ENCODE measurements at places on chromosomes 7 and 10.

GRCh38 chr7:69708857-69709256 is 110.6 kb downstream of the AUTS2 start:
- DNase-seq = no peak

DNA sequence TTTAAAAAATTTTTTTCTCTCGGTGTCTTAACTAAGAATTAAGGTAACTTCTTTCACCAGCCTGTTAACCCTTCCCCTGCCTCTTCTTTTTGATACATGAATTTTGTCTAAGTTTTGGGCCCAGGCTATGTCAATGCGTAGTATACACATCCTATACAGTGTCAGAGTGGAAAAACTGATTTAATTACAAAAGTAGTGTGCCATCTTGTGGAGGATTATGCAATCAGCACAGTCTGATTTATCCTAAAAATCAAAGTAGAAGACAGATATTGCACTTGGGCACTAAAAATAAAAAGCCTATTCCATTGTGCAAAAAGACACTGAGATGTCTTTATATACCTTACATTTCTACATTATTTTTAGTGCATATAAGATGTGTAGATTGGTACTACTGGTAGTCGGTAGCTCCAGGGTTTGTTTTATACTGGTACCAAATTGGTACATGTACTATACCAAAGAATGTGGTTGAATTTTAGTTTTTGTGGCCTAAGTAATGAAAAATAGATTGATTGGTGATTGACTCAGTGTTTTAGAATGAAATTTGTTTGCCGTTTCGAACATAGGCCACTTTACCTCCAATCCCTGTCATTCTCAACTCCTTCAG is 96.6 kb downstream of the MKLN1 start:
- no peak for DNase-seq

DNA sequence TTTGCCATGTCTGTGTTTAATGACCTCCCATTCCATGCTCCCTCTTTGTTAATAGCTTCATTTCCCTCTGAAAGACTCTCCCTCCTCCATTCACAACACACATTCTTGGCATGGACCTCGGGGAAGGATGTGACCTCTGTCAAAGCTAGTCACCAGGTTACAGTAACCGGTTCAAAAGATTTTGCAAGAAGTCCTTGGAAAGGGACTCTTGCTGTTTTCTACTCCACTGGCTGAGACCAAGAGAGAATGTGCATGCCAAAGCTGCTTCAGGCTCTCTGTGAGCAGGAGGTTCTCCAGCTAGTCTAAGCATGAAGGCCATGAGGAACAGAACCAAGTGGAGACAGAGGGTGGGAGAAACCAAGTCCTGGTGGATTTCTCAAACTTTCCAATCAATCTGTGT is 732.6 kb downstream of the CCSER2 start:
- DNase-seq = no peak

DNA sequence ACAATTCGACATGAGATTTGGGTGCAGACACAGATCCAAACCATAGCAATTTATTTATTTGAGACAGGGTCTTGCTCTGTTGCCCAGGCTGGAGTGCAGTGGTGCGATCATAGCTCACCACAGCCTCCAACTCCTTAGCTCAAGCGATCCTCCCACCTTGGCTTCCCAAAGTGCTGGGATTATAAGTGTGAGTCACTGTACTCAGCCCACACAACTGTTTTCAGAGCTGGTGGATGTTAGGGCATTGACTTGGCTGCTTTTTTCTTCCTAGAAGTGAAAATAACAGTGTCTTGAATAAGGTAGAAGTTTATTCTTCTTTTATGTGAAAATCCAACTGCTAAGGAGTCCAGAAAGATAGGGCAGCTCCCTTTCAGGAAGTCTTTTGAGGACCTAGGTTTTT is 132.1 kb downstream of the CCDC3 start:
- no peak for DNase-seq

- no peak for DNase-seq
Observed at GRCh38 chr7:40490603-40490924, 355.8 kb downstream of the SUGCT start.

- no peak for DNase-seq
Observed at GRCh38 chr7:88985295-88985694, 189.8 kb upstream of the TEX47 start.

GRCh38 chr7:127581716-127582115 is 3.7 kb downstream of the GCC1 start:
- DNase-seq = no peak

DNA sequence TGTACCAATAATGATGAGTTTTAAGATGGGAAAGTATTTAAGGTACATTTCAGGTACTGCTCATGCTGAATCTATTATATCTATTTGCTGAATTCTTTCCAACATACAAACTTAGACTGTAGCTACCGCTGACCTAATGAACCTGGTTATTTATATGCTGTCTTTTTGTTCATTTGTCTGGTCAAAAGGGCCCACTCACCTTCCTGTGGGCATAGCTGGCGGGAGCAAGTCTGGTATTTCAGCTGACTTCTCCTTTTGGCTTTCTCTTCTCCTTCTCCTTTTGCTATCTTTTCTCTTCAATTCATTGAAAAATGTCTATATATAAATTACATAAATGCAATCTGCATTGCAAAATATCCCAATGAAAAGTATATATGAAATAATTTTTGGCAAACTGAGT is 9.5 kb downstream of the PLXDC2 start:
- DNase-seq = no peak

GRCh38 chr7:139153832-139154231 is 44.3 kb upstream of the ZC3HAV1 start:
- no peak for DNase-seq

DNA sequence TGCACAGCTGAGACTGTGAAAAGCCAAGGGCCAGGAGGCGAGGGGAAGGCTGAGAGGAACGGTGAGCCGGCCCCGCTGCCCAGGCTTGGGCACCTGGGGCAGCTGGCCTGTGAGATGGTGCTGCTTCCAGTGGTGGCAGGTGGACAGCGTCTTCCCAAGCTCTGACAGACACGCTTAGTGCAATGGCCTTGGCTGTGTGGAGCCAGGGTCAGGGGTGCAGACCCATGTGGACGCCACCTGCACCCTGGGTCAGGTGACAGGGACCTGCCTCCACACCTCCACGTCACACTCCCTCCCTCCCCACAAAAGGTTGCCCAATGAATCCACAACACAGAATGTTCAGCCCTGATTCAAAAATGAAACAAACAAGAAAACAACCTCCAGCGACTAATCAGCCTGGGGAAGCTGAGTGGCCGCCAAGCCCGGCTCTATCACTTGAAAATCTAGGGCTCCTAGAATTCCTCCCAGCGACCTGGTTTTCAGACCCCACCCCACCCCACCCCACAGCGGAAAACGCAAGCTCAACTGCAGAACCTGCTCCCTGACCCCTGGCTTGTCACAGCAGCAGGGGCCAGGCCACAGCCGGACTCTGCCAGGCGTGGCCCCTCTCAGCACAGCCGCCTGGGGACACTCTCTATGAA is 54.3 kb downstream of the PRKAG2 start:
- DNase-seq = no peak

- DNase-seq = no peak
Observed at GRCh38 chr10:44961230-44961571, 1.6 kb downstream of the RASSF4 start.

DNA sequence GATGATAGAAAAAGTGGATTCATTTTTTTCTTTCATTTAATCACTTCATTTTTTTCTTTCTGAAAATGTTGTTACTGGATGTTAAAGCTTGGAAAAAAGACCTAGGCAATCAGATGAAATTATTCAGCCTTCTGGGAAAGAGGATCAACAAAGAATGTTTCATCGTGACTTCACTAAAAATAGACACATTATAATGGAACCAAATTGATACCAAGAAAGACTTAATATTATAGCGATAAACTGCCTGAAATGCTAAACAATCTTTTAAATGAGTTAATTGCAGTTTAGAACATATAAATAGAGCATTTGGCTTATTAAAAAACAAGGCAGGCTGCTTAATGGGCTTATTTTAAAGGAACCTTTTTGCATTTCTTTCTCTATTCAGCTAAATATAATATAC is 25.6 kb upstream of the TMEM229A start:
- DNase-seq = no peak

- no peak for DNase-seq
Observed at GRCh38 chr10:19788075-19788686, 28.1 kb upstream of the PLXDC2 start.

GRCh38 chr10:22821501-22821900 is 106.4 kb upstream of the ARMC3 start:
- no peak for DNase-seq

DNA sequence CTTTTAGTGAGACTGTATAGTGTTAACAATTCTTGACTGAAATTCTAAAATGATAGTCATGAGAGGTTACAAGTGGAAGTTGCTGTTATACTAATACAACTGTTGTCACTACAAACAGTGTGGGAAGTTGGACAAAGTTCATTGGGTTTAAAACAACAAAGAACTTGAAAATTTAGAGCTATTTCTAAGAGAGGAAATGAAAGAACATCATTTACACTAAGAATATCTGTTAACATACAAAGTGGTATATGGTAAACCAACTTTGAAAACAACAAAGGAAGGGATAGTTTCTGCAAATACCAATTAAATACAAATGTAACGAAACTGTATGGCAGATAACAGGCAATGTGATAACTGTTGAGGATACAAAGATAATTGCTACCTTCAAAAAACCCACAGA is 11.6 kb downstream of the MTPN start:
- no peak for DNase-seq

- DNase-seq = no peak
Observed at GRCh38 chr10:97991871-97992270, 38.5 kb downstream of the CRTAC1 start.

GRCh38 chr10:88536437-88536836 is 46.7 kb downstream of the RNLS start:
- DNase-seq = no peak

DNA sequence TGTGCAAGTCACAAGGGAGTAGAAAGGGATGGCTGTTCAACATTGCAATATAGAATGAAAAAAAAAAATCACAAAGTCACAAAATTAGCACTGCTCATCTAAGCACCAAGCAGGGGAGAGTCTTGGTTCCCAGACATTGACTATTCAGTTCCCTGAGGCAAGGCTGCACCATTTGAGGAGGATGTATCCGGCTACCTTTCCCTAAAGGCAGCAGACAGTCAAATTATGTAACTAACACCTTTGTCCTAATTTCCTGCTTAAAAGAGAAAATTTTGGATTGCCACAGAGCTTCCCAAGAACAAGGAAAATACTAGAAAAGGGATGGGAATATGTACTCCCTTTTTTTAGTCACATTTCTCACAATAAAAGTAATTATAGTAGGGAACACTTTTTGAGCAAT is 148.1 kb downstream of the PCLO start:
- no peak for DNase-seq

DNA sequence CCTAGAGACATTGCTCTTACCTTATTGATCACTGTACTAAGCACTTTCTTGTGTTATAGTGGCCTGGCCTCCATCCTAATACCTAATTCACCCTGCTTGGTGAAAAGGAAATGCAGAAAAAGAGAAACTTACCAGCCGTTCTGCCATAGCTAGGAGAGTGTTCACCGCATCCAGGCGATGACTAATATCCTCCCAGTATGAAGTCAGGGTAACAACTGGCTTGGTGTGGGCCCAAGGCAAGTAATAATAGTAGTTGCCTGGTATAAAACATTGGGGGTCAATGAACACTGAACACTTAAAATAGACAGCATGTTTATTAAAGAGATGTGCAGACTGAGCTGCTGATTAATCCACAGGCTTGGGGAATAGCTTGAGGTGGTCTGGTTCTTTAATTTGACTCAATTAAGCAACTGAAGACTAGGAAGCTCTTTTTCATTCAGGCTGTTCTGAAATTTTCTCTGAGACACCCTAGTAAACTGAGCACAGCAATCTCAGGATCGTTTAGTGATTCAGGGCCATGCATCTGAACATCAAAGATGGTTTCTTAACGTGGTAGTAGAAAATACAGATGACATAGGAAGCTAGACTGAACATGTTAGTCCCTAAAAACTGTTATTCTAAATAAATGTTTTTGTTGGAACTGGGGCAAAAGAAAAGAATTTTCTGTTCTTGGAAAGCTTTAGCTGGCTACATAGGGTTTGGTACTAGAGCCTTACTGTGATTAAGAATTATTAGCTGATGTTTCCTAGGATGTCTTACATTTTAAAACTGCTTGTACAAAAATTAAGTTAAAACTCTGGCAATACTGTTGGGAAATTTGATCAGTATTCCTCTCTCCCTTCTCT is 102.2 kb downstream of the MYOF start:
- no peak for DNase-seq

DNA sequence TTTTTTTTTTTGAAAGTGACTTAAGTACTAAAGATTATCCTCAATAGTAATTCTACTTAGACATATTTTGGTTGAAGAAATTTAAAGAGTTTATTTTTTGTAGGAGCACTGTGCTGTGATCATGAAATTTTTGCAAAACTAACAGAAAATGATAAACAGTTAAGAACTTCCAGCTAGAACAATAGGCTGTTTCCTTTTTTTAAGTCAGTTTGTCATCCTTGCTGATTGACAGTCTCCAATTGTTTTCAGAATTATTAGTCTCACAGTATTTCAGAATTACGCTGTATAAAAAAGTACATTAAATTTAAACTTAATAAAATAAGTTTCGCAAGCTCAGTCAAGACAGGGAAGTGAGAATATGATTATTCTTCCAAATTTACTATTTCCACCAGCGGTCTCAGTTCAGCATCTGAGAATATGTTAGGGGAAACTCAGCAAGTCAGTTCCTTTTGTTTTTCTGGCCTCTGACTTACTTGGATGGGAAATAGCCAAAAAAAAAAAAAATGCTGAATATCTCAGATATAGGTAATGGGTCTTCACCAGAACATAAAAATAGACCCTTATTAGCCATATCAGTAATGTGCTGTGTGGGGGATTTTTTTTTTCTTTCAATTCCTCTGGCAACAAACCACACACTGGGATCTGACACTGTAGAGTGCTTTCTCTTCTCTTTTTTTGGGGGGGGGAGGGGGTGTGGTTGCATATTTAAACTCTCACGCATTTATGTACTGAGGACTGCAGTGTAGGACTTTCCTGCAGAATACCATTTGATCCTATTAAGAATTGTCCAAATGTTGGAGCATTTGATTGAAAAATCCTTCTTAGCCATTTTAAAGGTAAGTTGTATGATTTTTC is at the start of gene CD36:
TSS of gene CD36 (plus strand) at position 732 of the 855 bp plus-strand sequence. CDS start 8,099 bp downstream, outside the sequence.
- DNase-seq = no peak

DNA sequence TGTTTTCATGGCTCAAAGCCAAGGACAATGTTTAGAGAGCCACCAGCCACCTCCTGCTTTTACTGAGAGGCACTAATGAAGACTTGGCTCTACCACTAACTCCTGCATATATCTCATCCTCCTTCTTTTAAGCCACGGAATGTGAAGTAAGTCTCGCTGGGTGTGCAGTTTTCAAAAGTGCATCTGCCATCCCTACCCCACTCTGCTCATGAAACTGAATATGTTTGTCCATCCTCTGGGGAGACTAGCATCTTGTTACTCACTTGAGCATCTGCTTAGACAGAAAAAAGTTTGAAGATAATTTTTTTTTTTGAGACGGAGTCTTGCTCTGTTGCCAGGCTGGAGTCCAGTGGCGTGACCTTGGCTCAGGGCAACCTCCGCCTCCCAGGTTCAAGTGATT is 40.8 kb downstream of the EPDR1 start:
- no peak for DNase-seq

GRCh38 chr10:128338951-128339350 is 212.7 kb upstream of the MKI67 start:
- no peak for DNase-seq

All from effector CD4-positive, alpha-beta T cell (primary cell).